ENCODE measurements at places on chromosomes 3 and 15.
A peak's percentile ranks its signal among the peaks of the same experiment; 100 is the strongest.

DNA sequence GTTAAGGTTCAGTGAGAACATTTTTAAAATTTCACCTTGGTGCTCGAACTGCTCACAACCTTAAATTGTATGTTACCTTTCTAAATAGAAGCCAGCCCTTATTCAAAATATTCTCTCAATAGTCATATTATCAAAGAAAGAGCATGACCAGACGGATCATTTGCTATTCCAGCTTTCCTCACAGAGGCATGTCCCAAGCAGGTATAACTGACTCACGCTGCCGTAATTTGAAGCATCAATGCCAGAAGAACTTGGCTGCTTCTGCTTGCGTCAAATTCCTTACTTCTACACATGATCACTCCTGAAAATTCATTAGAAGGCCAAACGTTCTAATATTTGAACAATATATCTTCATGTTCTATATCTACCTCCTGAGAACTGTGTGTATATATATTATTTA lies 69.5 kb upstream of the VGLL4 start:
- no peak for DNase-seq

DNA sequence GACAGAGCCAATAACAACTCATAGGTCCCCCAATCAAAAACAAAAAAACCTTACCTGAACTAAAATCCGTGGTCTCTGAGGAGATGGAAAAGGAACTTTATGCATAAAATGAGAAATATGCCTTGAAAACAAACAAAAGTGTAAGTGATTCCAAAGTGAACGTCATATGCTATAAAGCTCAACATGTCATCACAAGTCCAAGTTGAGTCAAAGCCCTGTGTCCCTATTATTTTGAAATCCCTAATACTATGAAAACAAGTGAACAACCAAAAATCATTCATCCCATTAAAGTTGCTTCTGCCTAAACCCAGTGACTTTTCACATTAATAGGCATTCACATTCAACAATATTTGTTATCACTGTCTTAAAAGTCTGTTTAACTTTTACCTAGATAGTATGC lies 59.4 kb downstream of the DENND4A start:
- no peak for DNase-seq

DNA sequence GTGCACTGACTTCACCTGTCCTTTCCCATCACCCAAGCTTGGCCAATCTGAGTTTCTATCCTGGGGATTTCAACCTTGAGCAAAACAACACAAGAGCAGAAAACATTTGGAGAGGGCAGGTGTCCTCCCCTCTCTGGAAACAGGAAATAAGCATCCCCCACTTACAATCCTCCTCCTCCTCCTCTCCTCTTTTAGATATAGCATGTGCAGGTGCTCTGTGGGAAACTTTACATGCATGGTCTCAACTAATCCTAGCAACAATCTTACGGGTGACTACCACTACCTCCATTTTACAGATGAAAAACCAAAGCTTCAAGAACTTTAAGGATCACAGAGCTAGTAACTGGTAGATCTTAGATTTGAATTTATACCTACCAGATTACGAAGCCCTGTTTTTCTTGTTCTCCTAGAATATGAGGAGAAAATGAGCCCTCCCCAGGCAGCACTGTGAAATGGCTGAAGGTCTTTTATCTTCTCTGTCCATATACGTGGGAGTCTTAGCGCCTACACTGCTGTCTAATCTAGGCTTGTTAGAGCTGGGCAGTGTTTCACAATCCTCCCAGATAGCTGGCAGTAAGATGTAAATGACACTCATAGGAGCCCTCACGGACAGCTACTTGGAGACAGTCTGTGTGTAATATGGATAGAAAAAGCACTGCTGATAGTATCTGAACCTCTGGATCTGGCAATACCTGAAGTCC lies 301.2 kb upstream of the PROK2 start:
- no peak for DNase-seq

DNA sequence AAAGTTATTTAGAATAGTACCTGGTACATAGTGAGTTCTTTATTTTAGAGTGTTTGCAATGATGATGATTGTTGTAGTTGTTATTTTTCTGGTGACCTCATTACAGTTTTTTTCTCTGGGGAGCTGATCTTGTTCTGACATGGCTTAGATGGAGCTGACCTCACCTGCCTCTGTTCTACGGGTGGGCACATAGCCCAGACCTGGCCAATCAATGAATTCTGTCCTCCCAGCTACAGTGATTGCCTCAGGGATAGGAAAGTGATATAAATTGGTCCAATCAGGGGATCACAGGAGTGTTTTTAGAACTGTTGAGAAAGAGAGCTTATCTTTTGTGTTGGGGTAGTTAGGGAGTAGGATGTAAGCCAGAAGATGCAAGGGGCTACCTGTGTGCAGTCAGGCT lies 3.2 kb upstream of the NANOGP8 start:
- no peak for DNase-seq

DNA sequence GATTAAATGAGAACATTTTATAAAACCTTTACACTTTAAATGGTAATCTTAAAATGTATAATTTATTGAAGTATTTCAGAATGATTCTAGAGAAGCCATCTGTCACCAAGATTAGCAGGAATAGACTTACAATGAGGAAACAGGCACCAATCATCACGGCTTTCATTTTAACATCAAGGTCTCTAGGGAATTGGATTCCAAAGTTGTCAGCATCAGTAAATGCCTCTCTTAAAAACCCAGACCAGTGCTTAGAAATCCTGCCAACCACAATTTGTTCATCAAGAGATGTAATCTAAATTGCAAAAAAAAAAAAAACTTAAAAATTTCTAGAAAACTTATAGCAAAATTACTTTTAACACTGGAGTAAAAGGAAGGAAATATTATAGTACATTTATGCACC lies 20.3 kb downstream of the PLSCR2 start:
- DNase-seq, result no peak

DNA sequence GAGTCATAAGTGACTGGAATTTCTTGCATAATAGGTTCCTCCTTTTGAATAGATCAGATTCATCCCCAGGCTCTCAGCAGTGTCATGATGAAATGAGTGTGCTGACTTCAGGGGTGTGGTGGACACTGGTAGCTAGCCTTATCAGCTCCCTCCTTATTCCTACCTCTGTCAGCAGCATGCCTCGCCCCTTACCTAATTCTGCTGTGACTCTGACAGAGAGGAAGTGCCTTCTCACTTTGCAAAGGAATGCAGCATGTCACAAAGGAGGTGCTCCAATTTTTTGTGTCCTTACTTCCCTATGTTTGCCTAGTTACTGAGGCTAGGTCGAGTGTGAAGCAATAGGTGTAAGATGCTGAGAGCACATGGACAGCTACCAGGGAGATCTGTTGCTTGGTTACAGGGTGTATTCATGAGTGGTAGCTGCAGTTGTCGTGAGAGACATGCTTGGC lies 90.6 kb downstream of the TNFAIP8L3 start:
- DNase-seq, result no peak

- DNase-seq, result no peak
These were observed 2.9 kb upstream of the U2SURP start for GRCh38 chr3:142998439-142998838.

DNA sequence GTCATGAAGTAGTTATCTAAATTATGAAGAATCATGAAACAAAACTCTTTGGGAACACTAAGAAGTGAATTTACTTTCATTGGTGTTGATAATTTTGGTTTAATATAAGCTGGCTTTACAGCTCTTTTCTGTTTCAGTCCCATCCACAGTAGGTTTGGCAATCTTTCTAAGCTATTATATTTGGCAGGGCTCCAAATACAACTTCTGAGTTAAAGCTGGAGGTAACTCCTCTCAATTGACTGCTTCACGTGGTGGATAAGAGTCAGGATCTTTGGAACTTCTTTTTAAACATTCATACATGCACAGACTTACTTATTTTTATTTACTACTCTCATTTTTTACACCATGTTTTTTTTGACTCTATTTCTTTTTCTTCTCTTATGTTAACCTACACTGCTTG lies 106.5 kb upstream of the EPHA3 start:
- DNase-seq, result no peak

DNA sequence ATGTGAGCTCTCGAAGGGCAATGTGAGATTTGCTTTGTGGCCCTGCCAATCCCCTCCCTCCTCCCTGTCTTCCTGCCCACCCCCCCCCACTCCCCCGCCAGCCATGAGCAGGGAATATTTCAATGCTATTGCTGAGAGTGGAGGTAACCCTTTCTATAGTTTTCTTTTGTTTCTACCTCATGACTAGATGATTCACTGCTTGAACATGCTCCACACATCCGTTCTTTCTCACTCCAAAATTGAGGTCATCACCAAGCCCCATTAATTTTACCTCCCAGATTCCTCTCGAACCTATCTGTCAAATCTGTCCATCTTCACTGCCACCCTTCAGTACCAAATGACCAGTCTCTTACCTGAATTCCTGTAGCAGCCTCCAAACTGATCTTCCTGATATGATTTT lies 12.2 kb downstream of the ZNF774 start:
- DNase-seq, result no peak

- no peak for DNase-seq
These were observed 101.8 kb downstream of the NFKBIZ start for GRCh38 chr3:101950985-101951733.

DNA sequence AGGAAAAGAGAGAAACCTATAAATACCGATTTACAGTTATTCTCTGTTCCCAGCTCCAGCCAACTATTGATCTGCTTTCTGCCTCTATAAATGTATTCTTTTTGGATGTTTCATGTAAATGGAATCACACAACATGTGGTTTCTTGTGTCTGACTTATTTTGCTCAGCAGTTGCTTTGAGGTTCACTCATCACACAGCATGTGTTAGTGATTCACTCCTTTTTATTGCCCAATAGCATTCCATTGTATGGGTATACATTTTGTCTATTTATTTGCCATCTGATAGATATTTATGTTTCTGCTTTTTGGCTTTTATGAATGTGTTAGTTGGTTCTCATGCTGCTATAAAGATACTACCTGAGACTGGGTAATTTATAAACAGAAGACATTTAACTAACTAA lies 23.6 kb downstream of the CCR1 start:
- no peak for DNase-seq

GRCh38 chr3:71070497-71071463 lies 512.7 kb downstream of the FOXP1 start:
- no peak for DNase-seq

DNA sequence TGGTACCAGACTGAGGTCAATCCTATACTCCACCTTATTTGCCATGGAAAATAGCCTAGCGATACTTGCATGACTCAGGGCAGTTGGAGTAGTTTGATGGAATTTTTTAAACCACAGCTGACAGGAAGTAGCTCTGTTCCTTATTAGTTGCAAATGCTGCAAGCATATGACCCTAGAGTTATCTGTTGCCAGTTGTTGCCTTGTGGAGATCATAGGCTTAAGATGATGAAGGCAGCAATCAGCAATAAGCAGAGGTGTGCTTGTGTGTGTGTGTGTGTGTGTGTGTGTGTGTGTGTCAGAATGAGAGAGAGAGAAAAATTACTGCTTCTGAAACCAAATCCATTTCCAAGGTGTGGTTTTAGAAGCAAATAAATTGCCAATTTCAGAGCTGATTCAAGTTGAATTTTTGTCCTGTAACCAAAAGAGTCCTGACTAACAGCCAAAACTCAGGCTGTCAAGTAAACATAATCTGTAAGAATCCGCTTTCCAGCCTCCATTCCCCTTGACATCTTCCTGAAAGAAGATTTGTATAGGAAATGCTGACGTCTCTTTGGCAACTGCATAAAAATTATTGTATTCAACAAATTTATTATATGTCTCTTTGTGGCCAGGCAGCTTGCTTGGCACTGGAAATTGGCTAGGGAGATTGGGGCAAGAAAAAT lies 141.2 kb downstream of the SERPINI1 start:
- no peak for DNase-seq

DNA sequence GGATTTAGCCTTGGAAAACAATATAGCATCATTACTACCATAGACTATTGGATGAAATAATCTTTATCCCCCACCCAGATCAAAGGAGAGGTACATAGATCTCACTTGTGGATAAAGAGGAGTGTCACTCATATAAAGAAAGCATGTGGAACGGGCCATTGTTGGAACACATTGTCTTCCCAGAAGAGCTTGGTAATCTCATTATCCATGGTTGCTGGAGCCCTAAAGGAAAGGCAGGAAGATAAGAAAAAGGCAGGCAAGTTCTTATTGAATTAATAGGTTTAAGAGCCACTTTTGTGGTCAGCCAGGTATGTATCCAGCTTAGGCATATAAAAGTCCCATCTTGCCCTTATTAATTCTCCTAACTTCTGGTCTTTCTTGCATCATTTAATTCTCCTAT lies 659.1 kb downstream of the GRM7 start:
- no peak for DNase-seq

GRCh38 chr3:156256256-156256655 lies 135.9 kb downstream of the KCNAB1 start:
- no peak for DNase-seq

DNA sequence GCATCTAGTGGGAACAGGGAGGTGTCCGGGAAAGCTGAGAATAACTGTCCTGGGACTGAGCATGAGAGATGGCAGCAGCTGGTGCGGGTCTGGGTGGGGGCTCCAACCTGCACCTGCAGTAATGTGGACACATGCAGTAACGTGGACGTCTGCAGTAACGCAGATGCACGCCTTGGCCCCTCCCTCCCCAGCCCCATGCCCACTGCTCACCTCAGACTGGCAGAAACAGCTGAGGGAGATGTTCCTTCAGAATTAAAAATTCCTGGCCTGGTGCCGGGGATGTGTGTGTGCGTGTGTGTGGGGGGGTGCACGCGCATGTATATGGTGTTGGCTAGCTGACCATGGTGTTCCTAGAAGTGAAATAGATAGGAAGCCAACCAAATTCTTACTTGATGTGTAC lies 86.7 kb upstream of the OXTR start:
- no peak for DNase-seq

GRCh38 chr3:142027735-142028134 lies 121.6 kb downstream of the TFDP2 start:
- DNase-seq, result peak; percentile 20

DNA sequence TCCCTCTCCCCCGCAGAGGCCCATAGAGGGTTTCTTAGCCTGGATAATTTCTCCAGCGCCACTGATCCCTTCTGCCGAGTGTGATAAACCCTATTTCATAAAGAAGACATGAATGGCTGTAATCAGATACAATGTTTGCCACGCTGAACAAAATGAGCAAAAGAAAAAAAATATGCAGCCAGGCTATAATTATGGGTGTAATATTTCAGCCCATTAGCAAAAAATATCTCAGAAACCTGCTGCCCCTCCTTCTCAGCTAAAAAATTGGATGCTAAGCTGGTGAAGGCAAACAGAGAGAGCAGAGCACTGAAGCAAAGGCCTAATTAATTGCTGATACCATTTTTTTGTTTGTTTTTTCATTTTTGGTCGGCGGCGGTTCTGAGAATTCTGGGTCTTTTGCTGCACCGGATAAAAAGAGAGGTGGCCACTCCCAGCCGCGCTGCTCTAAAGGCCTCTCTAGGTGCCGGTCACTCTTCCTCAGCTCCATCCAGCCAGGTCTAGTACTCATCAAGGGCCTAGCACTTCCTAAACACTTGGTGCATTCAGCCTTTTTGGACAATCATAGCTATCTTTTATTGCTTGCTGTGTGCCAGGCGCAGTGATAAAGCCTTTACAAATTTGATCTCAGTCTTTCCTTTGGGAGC lies 128.7 kb upstream of the TLE3 start:
- no peak for DNase-seq

DNA sequence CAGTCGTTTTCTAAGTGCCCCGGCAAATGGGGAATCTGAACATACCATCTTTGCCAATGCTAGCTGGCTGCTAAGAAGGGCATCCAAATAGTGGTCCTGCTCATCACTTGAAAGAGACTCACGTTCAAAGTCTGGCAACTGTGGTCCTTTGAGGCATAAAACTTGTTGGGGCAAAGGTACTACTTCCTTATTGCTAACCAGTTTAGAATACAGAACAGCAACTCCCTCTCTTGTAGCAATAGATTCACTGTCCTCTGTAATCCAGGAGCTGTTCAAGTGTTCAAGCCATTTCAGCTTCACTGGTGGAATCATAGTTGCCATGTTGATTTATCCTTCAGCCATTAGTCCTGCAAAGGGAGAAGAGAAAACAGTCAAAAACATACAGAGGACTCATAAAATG lies 58.4 kb downstream of the HERC1 start:
- DNase-seq, result no peak
